CMK (cell line): ENCODE measurements at places on chromosomes 5 and 9.

DNA sequence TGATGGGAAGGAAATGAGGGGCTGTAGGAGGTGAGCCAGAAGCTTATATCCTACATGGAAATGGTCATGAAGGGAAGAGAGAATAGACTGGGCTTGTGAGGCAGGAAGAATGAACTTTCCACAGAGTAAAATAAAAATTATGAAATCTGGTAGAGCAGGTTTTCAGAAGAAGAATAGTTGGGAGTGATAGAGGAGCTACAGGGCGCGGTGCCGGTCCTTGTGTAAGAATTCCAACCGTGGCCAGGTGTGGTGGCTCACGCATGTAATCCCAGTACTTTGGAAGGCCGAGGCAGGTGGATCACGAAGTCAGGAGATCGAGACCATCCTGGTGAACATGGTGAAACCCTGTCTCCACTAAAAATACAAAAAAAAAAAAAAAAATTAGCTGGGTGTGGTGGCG is 8.9 kb upstream of the UNC13B start:
- DNase-seq, result no peak

- no peak for DNase-seq
Measured at GRCh38 chr9:130445268-130445983, 665 bp downstream of the ASS1 start.

GRCh38 chr5:179126506-179126991 is 66.4 kb downstream of the ZNF354C start:
- DNase-seq, result no peak

- no peak for DNase-seq
Measured at GRCh38 chr5:103389846-103390245, 131.3 kb downstream of the MACIR start.

- DNase-seq, result no peak
Measured at GRCh38 chr9:70947511-70947910, 173.9 kb downstream of the TRPM3 start.

GRCh38 chr9:4465910-4466309 is 24.4 kb upstream of the SLC1A1 start:
- no peak for DNase-seq

DNA sequence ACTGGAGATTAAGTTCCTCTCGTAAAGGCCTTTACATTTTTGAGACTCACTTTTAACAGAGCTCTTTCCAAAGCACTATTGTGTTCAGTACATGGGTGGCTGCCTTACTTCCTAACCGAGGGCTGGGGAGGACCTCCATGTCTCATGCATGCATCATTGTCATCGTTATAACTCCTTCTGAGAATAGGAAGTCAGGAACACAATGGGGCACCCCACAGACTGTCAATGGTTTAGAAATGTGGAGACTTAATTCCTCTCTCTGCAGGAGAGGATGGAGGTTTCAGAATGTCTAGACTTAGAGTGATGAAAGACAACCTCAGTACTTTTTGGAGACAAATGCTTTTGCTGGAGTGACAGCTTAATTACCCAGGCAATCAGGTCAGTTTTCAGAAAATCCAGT is 83.9 kb downstream of the PRLR start:
- DNase-seq, result no peak

GRCh38 chr9:37998881-37999587 is 70.0 kb downstream of the SHB start:
- DNase-seq, result no peak

DNA sequence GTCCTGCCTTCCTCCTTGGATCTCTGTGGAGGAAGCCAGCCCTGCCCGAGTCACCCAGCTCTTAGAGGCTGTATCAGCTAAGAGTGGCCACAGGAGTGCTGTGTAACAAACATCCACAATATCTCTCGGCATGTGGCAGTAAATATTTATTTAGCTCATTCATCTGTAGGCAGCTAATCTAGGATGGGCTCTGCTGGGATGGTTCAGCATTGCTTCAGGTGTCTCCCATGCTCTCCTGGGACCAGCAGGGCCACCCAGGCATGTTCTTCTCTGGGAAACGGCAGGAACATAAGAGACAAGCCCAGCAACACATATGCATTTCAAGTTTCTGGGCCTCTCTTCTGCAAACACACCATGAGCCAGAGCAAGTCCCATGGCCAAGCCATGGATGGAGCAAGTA is 56.1 kb downstream of the HRH2 start:
- DNase-seq, result no peak

- no peak for DNase-seq
Measured at GRCh38 chr9:118568704-118569103, 800.5 kb downstream of the BRINP1 start.

GRCh38 chr9:68914751-68915150 is 99.2 kb downstream of the PRKACG start:
- DNase-seq, result no peak

GRCh38 chr9:16866587-16866986 is 3.9 kb downstream of the BNC2 start:
- no peak for DNase-seq

DNA sequence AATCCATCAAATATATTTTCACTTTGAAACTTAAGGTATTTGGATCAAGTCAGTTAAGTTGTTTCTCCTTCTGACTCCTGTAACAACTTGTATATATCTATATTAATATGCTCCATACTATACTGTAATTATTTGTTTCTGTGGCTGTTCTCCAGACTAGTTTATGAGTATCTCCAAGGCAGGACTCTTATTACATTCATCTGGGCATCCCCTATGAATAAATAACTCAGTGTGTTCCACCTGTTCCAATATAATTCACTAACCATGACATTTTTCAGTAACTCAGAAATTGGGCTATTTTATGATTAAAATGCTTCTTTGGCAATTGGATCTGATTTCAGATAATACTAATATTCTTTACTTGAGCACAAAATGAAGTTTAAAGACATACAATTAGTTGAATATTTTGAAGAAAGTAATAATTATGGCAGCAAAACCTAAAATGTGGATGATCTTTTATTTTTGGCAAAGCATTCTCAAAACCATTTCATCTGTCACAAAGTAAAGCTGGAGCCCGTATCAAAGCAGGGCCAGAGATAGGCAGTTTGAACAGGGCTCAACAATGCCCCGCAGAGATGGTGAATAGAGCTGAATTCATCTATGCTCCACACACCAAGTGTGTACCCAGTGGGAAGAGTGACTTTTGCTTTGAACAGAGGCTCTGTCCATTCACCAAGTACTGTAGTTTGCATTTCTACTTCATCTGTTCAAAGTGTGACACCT is 314.3 kb downstream of the PDE4D start:
- no peak for DNase-seq

DNA sequence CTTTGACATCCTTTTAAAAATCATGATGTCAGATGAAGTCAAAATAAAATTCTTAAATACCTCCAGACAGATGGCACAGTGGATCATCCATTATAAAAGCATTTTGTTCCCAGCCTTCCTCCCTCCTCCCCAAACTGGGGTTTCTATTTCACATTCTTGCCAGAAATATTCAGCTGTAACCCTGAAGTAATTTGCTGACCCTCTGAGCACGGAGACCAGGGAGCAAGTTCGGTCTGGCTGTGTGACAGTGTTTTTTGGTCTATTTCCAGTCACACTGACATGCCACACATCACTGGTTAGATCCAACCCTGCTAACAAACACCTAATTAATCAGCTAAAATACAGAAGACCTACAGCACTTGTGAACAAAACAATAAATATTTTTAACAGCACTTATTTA is 126.2 kb upstream of the DMRT1 start:
- no peak for DNase-seq

GRCh38 chr5:35438786-35439185 is 178.9 kb upstream of the SPEF2 start:
- DNase-seq, result no peak

DNA sequence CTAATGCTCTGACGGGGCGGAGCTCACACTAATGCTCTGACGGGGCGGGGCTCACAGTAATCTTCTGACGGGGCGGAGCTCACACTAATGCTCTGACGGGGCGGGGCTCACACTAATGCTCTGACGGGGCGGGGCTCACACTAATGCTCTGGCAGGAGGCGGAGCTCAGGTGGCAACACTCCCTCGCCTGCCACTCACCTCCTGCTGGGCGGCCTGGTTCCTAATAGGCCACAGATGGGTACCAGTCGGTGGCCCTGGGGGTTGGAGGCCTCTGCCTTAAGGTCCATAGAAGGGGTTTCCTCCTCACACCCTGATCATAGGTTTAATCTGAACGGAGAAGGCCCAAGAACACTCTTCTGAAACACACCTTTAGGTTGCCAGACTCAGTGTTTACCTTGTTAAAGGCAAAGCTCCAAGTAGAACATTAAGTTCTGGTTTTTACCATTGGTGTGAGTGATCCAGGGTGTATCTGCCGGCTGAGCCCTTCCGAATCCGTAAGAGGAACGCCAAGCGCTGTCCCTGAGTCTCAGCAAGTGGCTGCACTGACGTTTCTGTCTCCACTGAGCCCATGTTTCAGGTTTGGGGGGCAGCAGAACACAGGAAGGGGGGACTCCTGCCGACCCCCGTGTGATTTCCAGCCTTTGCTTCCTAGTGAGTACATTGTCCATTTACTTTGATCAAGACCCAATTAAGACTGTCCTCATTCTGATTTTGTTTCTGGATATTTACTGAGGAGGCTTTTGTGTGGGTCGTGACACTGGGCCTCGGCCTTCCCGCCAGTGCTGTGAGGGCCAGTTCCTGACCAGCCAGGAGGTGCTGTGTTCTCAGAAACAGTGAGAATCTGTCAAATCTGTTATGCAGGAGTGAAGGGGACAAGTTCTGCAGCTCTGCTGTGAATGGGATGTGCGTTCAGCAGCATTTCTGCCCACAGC is 24.6 kb upstream of the LRRC14B start:
- DNase-seq, result no peak

DNA sequence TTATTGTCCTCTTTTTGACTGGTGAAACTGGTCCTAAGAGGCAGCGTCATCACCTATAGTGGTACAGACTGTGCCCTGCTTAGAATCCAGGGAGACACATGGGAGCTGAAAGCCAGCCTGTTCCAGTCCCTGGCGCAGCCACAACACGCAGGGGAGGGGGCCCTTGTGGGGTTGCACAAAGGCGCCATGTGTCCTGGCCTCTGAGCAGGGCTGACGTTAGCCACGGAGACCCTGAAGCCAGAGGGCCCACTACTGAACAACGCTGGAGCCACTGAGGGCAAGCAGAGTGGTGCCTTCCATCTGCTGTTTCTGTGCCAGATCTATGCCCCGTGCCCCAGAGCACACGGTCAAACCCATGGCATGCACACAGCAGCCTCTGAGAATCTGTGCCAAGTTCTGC is 147.3 kb downstream of the ACTL7B start:
- no peak for DNase-seq

- DNase-seq, result no peak
Measured at GRCh38 chr5:16935231-16936149, 598 bp downstream of the MYO10 start.

DNA sequence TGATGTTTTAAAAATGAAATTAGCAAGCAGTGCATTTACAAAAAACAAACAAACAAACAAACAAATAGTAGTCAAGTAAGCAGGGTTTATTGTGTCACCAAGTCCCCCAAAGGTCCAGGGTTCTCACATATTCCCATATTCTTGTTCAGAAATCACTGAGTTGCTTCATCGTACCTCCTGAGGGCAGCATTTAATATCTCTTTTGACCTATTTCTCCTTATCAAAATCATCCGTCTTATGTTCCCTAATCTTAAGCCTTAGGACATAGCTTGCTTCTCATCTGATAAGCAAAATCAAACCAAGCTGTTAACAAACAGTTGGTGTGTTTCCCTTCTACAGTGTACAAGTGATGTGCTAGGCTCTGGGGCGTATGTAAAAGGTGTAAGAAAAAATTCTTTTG is 109.5 kb upstream of the MAN2A1 start:
- no peak for DNase-seq

DNA sequence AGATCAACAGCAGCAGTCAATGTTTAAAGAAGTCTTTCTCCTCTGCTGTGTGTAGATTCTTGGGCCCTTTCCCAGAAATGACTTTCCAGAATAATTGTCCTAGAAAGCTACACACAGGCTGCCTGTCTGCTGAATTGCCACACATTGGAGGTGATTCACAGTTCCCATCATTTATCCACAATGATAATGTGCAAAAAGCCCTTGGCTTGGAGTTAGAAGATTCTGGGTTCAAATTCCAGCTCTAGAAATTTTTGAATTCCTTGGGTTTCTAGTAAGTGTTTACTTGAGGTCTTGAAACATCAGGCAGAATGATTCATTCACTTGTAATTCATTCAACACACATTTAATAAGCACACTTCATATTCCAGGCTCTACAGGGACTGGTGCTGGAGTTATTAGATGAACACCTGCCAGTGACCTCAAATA is 28.6 kb upstream of the EPB41L4B start:
- no peak for DNase-seq

DNA sequence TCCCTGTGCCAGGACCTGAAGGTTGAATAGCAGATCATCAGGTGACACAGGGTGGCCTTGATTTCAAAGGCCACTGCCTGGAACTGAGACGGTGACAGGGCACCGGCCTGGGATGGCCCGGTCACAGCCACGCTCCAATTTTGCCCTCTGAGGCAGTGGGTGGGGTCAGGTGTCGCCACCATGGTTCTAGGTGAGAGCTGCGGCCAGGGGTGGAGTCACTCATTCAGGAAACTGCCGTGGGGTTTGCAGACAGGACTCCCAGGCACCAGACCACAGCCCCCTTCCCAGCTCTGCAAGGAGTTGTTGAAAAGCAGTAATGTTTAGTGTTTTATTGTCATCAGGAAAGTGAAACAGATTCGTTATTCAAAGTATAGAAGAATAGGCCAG is 17.3 kb upstream of the RNU6ATAC start:
- DNase-seq, result no peak

- no peak for DNase-seq
Measured at GRCh38 chr9:935348-935965, 41.0 kb upstream of the DMRT3 start.

DNA sequence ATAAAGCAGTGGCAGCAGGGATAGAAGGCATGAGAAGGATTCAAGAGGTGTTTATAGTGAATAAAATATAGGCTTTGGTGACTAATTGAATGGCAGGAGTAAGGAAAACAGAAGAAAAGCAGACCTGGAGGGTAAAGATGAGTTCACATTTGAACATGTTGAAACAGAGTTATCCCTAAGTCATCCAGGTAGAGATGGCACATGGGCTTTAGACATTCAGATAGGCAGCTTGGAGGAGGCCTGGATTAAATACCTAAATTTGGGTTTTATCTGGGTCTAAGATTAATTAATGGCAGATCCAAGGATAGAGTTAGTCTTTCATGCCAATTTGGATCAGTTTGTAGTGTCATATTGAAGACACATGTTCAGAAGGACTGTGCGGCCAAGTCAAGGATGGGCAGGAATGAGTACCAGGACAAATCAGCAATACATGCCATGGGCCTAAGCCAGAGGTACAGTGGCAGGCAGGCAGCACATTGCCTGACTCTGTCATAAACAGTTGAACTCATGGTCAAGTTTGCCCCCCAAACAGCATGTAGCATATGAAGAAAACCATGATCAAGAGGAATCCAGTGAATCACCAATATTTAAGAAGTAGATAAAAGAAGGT is 115.5 kb upstream of the SLC12A2 start:
- no peak for DNase-seq

GRCh38 chr5:14235872-14236271 is 92.7 kb downstream of the TRIO start:
- DNase-seq, result no peak

- no peak for DNase-seq
Measured at GRCh38 chr5:93407454-93407853, 173.6 kb downstream of the NR2F1-AS1 start.
